ENCODE measurements at places on chromosomes 2 and 18.

DNA sequence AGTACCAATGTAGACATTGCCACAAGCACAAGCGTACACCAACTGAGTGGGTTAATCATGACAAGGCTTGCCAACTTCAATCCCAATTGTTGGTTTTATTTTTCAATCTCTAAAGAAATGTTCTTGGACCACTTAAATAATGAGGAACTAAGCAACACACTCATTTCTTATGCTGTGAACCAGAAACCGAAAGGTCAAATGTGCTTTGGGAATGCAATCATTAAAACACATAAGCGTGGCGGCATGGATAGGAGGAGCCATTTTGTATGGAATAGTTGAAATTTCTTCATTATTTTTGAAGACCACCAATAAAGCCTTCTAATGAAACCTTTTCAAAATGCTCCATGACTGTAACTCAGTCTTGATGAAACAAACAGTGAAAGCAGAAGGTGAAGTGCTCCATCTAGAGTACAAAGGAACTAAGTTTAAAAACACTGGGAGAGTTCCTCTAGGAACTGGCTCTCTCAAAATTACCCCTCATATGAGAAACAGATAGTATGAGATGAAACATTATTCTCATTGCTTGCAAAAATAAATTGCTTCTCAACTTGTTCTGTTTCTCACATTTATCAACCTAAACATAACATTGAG is 113.2 kb upstream of the CHST9 start:
- DNase-seq, result no peak

DNA sequence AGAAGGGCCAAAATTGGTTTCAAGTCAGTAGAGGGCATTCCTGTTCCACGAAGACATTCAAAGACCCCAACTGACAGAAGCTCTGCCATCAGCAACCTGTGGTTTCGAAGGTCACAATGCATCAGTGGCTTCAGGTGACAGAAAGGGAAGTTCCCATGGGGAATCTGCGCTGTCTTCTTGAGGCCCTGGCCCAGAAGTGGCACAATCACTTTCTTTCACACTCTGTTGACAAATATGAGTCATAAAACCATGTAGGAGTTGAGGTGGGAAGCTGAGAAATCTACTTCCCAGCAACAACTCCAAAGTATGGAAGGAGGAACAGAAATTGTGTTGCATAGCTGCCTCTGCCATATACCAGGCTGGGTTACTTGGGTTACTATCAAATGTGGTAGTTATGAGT is 621.1 kb upstream of the FANCL start:
- no peak for DNase-seq

DNA sequence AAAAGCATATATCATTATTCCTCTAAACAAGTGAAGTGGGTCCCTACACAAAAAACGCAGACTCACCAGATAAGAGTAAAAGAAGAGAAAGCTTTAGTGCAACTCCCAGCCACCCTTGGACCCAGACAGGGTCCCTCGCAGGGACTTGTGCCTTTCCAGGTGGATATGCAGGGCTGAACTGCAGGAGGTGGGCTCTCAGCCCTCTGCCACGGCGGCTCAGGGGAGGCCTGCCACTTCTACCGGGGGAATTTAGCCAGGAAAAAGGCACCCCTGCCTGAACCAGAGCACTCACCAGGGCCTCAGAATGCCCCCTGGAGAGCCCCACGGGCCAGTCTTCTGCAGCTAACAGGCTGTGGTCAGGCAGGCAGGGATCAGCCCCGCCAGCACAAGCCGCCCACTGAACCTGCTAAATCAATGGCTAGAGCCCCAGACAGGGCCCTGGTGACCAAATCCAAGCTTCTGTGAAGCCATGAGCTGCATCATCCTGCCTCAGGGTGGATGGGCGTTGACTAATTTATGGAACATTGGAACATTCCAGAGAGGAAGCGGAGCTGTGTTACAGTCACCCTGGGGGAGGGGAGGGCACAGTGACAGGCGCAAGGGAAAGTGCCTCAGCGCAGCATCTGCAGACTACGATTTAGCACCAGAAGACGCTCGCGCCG is 209.3 kb downstream of the EIPR1 start:
- DNase-seq, result no peak

DNA sequence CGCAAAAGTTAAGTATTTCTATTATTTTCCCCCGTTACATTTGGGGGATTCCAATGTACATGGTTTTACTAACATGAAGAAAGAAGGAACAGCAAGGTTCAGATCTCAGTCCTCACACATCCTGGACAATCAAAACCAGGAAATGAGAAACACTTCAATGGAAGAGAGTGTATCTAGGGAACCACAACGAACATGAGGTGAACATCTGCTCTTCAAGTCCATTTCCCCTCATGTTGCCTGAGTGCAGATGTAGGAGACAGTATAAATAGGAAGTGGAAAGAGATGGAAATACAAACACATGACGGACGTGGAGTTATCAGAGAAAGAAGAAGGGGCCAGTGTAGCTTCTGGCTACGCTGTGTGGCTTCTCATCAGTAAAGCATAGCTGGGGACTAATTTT is 52.6 kb downstream of the CHN1 start:
- DNase-seq, result no peak

DNA sequence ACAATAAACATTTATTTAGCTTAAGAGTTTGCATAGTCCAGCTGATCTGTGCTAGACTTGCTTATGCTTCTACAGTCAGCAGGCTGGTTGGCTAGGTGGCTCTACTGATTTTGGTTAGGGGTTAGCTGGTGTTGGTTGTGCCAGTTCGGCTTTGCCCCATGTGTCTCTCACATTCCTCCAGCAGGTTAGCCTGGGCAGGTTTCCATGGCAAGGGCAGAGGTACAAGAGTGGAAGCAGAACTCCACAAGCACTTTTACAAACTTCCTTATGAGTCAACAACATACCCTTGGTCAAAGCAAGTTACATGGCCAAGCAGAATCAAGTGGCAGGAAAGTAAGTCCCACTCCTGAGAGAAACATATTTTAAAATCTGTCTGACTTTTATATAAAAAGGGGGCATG is 82.3 kb downstream of the SS18 start:
- no peak for DNase-seq

- DNase-seq, result no peak
Measured at GRCh38 chr2:69773206-69773605, 31.3 kb downstream of the ANXA4 start.

DNA sequence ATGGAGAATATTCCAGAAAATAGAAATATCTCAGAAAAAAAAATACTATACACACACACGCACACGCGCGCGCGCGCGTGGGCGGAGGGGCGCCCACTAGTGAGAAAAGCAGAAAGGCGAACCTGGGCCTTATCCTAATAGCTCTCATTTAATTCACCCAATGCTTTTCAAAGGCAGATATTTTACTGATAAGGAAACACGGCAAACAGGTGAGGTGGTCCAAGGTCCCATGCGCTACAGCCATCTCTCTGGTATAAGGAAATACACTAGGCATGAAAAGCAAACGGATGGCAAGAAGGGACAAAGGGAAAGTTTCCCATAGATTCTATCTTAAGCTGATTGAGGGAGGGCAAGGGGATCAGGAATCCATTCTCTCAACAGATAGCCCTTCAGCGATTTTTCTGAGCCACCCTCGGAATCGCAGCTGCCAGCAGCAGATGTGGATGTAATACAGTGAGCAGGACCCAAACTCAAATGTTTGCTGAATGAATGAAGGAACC is 136.7 kb downstream of the TMEM247 start:
- peak; percentile 19 for DNase-seq

GRCh38 chr2:18934886-18935285 is 345.5 kb upstream of the NT5C1B start:
- DNase-seq, result no peak

DNA sequence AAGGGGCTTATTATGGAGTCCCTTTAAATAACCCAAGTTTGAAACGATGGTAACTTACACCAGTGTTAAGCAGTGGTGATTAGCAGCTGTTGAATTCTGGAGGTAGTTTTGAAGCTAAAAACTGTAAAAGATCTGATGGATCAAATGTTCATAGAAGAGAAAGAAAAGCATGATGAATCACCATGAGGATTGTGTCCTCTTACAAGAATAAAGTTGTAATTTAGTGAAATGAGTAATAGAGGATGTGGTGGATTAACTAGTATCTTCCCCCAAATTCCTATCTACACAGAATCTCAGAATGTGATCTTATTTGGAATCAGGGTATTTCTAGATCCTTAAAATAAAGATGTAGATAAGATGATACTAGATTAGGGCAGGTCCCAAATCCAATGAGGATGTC is 1138.2 kb upstream of the TMEFF2 start:
- DNase-seq, result no peak

GRCh38 chr2:119702918-119703401 is 24.0 kb downstream of the TMEM177 start:
- DNase-seq, result no peak

GRCh38 chr2:219726916-219727315 is 99.5 kb downstream of the SLC4A3 start:
- no peak for DNase-seq

DNA sequence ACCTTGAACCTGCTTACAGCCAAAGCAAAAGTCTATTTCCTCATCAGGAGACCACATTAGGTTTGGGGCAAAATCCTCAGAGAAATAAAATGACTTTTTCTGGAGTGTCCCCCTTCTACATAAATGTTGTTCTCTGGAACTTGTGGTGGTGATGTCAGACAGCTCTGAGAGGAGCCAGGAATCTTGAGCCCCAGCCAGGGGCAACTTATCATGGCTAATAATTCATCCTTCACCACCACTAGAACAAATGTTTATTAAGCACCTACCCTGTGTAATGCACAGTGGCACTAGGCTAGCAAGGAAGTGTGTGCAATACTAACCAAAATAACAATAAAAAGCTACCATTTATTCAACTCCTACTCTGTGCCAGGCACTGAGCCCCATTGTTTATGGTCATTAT is 9.0 kb upstream of the BMP10 start:
- no peak for DNase-seq

DNA sequence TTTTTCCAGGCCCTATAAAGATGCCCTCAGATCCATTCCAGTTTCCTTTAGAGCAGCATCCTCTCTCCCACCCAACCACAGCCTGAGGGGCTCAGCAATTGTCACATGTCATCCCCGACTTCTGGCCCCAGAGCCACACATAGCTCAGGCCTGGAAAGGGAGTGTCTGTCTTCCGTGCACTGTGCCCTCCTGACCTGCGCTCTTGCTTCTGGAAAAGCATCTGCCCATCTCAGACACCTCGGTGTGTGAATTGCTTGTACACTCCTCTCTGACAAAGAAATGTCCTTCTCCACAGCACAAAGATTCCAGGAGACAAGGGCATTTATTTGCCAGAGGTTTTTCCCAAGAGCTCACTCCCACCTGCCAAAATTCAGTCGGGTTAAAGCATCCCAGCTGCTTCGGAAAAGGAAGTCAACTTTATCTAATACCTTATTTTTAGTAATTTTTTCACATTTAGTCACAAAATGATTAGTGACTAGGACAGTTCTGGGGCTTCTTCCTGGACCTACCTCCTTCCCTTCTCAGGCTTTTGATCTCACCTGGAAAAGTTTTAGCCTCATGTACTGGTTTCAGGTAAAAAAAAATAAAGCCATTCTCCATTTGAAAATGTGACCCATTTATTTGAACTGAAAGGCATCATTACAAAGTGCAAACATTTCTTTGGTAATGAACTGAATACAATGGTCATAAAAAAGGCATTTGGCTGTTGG is 112.9 kb downstream of the PXDN start:
- DNase-seq, result no peak

DNA sequence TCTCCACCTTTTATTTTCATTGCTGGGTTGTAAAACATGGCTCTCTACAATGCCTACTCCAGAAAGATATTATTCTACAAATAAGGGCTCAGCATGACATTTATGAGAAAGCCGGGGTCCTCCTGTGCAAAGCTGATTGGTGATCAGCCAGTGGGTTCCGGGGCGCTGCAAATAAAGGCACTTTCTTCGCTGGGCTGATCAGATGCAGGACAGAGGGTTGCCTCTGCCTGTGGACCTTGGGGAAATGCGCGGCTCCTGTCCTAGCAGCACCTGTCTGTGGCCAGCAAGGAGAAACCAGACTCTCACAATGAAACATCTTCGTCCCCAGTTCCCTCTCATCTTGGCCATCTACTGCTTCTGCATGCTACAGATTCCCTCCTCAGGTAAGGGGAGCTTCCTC is at the start of gene NMS:
NMS (plus strand) TSS at position 301 of the 400 bp plus-strand sequence; CDS start at position 308, 7 bp downstream.
- no peak for DNase-seq

- DNase-seq, result no peak
Measured at GRCh38 chr2:181038796-181039195, 58.4 kb downstream of the UBE2E3 start.

- no peak for DNase-seq
Measured at GRCh38 chr2:199495147-199495546, 37.4 kb upstream of the SATB2 start.

Data from C1 segment of cervical spinal cord (tissue), 14 donors.